Stimulated activated CD4-positive, alpha-beta T cell treated with anti-CD3 and anti-CD28 coated beads, Interleukin-1b, Interleukin-23, amount 100 ng/mL, for 1 hour (primary cell): ENCODE measurements at places on chromosomes 1 and 21.

DNA sequence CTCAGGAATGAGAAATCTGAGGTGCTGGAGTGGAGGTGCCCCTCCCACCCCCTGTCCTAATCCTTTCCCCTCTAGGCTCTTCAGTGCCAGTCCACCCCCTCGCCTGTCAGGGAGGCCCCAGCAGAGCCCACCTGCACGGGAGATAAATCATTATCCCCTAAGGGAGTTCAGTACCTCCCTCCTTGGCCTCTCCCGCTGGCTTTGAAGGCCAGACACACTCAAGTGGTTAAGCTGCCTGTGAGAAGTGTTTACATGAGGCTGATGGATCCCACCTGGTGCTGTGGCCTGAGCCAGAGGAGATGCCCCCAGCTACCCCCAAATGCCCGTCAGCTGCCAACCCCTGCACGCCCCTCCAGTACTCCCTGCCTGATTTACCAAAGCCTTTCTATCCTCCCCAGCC lies 3.7 kb downstream of the RSPO1 start:
- DNase-seq, result no peak

DNA sequence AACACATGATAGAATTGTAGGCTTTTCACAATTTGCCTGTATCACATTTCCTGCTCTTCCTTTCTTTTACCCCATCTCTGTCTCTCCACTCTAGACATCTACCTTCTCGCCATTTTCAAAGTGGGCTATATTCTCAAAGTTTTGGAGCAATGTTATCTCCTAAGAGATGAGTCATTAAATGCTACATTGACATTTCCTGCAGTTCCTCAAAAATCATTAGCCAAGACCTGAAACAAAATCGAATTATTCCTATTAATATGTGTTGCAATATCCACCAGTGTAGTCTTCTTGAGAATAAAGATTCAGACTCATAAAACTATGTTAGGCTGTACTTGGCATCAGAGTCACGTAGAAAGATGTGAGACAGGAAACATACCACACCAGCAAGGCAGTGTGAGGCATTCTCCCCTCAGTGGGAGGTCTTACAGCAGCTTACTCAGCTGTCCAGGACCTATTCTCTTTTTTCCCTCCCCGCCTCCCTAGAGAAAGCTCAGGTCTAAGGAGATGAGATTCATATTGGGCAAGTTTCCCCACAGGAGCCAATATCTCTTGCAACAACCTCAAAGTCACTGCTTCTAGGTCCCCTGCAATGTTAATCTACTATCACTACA lies 38.8 kb downstream of the FRRS1 start:
- DNase-seq, result no peak

GRCh38 chr1:186374303-186375151 lies 526 bp downstream of the TPR start:
- no peak for DNase-seq

DNA sequence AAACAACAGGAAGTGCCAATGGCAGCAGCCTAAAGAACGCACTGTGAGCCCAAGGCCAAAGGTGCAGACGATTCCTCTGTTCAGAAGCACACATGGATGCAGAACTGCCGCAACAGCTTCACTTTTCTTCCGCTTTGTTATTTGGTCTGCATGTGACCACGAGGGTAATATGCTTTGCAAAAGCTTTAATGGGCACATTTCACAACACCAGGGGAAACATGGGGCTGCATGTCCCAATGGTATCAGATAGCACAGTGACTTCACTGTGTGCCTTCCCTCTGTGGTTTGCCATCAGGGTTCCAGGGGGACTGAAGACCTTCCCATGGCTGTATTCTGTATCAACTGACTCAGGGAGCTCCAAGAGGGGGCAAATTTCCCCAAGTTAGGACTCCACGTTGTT lies 28.3 kb downstream of the THAP3 start:
- no peak for DNase-seq

- DNase-seq, result no peak
These were observed 53.6 kb upstream of the RWDD3 start for GRCh38 chr1:95180371-95180770.

GRCh38 chr1:246203180-246203579 lies 303.9 kb downstream of the SMYD3 start:
- DNase-seq, result no peak

DNA sequence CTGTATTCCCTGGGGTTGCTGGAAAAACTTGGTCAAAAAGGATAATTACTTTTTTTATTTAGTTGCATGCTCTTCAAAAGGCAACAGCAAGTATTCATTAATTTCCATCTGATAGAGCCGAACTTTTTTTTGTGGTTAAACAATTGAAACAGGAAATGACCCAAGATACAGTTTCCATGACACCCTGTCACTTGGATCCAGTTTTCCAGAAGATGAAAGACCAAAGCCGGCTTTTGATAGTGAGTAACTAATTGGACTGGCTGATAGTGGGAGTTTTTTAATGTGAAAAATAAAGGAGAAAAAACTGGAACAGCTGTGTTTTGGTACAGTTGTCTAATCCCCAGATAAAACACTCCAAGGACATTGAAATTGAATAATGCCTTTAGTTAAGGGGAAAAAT lies 33.0 kb downstream of the CACHD1 start:
- DNase-seq, result no peak

- DNase-seq, result no peak
These were observed 114.3 kb upstream of the GPR52 start for GRCh38 chr1:174333437-174333836.

DNA sequence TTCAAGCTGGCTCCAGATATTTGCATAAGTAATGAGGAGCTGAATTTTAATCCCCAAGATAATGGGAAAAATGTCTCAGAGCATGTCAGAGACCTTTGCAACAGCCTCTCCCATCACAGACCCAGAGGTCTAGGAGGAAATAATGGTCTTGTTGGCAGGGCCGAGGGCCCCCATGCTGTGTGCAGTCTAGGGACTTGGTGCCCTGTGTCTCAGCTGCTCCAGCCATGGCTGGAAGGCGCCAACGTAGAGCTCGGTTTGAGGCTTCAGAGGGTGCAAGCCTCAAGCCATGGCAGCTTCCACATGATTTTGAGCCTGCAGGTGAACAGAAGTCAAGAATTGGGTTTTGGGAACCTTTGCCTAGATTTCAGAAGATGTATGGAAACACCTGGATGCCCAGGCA lies 134.7 kb downstream of the LYPLAL1 start:
- DNase-seq, result no peak

DNA sequence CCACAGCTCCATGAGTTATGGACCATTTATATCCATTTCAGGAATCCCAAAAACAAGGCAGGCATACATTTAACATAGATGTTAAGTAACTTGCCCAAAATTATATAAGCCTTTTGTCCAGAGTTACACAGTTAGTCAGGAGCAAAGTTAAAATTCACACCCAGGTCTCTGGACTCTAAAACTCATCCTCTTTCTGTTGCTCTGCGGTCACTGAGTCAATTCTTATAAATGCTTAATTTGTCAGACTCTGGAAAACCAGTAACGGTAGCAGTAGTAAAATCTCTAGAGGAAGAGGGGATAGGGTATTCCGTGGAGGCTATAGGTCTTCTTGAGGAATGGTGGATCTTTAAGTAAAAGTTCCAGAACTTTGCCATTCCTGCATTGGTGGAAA lies 223.6 kb upstream of the JUN start:
- DNase-seq, result no peak

DNA sequence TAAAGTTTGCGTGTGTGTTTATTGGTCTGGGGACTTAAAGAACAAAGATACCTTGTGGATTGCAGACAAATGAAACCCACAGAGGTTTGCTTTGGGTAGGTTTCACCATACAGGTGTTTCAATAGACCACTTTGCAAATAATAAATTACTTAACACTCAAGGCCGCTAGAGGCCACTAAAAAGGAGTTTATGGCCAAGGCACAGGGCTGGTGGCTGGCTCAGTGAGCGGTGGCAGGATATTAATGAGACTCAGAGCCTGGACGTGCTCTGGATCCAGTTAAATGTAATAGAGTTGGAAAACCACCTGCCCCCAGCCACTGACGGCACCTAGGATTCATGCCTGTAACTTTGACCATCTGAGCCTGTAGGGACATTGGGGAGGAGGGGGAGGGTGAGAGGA lies 44.5 kb downstream of the LRRC38 start:
- DNase-seq, result no peak

GRCh38 chr1:162087111-162087510 lies 17.6 kb downstream of the NOS1AP start:
- DNase-seq, result no peak

DNA sequence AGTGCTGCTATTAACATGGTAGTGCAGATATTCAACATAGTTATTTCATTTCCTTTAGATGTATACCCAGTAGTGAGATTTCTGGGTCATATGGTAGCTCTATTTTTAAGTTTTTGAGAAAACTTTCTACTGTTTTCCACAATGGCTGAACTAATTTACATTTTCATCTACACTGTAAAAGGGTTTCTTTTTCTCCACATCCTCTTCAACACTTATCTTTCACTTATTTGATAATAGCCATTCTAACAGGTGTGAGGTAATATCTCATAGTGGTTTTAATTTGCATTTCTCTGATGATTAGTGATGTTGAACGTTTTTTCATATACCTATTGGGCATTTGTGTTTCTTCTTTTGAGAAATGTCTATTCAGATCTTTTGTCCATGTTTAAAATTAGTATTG lies 149.8 kb downstream of the PDE4B start:
- DNase-seq, result no peak

DNA sequence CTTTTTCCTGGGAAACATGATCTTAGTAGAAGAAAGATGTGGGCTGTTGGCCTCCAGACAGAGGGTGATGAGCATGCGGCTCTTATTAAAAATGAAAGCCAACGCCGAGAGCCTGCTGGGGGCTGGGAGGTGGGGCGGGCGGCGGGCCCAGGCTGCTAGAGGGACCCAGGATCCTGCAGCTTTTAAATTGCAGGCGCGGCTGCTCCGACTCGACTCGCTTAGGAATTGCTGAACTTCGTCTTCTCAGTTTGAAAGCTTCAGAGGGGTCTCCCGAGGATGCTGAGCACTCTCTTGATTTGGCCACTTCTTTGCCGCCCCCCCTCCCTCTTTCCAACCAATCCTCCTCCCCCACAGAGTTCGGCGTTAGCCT lies 1.2 kb downstream of the AGPAT3 start:
- no peak for DNase-seq

GRCh38 chr1:33740040-33740744 lies 123.7 kb upstream of the HMGB4 start:
- no peak for DNase-seq

DNA sequence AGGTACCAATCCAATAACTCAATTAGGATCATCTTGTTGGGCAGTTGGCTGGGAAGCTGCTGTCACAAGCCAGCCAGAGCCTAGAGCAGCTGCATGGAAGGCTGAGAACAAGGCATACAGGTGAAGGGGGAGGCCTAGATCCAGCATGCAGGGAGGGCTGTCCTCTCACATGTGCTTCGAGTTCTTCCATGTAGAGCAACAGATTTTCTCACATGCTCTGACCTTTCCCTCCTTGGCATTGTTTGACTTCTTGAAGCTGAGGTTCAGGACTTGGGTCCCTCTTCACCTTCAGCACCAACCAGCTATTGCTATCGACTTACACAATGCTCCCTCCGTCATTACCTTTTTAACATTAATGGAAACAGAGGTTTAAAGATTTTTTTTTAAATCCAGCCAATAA lies 257.7 kb downstream of the ATG4C start:
- DNase-seq, result no peak

GRCh38 chr1:87113313-87113712 lies 198.9 kb downstream of the HS2ST1 start:
- DNase-seq, result no peak

GRCh38 chr21:41359286-41359685 lies 2.5 kb upstream of the MX2 start:
- DNase-seq, result no peak

DNA sequence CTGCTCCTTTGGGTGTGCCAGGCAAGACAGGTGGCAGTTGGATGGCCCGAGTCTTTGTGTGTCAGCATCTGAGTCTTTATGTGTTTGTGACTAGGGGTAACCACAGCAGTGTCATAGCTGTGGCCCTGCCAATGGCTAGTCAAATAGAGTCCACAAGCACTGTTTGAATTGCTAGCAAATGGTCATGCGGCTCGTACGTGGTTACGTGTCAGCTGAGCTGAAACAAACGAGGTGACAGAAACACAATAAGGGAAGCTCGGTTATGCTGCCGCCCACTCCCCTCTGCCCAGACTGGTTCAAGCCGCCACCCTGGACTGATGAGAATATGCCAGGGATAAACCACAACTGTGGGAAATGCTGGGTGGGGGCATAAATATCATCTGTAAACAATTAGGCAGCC lies 174.3 kb upstream of the LMO4 start:
- no peak for DNase-seq

- no peak for DNase-seq
These were observed 18.6 kb downstream of the FAM151A start for GRCh38 chr1:54604572-54605370.

DNA sequence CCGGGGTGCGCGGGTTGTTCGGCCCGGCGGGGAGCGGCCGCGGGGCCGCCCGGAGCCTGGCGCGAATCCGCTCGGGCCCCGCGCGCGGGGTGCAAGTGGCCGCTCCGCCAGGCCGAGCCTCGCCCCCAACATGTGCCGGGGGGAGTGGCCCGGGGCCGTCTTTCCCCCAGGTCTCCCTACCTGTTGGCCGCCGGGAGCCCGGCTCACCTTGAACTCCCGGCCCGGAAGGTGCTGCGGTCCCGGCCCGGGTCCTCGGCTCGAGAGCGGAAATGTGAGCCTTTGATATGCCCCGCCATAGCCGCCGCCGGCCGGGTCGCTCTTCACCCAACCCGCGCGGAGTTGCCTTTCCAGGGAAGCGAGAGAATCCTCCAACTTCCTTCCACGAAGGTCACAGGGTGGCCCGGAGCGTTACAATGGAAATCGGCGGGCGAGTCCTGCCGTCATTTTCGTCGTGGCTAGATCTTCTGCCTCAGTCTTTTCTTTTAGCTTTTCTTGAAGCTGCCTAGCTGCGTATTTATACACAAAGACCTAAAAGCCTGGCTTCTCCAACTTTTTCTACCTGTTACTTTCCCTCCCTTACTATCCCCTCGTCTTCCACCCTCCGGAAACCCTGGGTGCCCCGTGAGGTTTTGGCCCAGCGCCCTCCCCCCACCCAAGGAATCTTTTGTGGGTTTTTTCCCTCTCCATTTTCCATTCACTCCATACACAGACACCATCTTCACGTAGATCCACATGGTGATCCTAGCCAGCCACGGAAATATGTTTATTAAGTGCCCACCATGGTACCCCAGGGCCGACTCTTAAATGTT lies 867 bp downstream of the PTGFRN start:
- peak; percentile 10 for DNase-seq

DNA sequence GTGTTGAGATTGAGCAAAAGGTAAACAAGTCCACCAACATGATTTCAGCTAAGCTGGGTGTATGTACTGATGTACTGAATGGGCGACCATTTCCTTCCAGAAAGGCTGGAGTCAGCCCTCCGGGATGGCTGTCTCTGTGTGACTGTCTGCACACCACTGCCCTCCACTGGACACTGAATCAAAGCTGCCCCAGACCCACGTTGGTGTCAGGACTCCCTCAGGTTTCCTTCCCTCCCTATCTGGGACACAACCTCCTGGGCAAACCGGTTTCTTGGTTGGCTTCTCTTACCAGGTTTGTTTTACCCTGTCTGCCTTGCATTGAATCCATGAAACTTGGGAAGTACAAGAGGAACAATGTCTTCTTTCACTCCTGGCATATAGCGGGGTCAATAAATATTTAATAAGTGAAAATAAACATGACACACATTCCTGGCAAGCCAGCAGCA lies 5.3 kb upstream of the SRP9 start:
- DNase-seq, result no peak

GRCh38 chr1:159938211-159938852 lies 7.1 kb downstream of the IGSF9 start:
- DNase-seq, result no peak

- no peak for DNase-seq
These were observed 230.2 kb downstream of the LMO4 start for GRCh38 chr1:87558921-87559320.
